Fibroblast of villous mesenchyme (primary cell): ENCODE measurements at places on chromosomes 7 and 10. TPM values are rescaled to one million over a fixed set of nuclear protein-coding genes. Genes with fewer than 3 reads are reported as not detected.

The GPR141 gene
- total RNA-seq = 0.32 TPM in 1 of 2 replicates, not detected in the other

- DNase-seq = peak; percentile 75
Measured at GRCh38 chr7:29988424-29989256, 961 bp downstream of the SCRN1 start.

DNA sequence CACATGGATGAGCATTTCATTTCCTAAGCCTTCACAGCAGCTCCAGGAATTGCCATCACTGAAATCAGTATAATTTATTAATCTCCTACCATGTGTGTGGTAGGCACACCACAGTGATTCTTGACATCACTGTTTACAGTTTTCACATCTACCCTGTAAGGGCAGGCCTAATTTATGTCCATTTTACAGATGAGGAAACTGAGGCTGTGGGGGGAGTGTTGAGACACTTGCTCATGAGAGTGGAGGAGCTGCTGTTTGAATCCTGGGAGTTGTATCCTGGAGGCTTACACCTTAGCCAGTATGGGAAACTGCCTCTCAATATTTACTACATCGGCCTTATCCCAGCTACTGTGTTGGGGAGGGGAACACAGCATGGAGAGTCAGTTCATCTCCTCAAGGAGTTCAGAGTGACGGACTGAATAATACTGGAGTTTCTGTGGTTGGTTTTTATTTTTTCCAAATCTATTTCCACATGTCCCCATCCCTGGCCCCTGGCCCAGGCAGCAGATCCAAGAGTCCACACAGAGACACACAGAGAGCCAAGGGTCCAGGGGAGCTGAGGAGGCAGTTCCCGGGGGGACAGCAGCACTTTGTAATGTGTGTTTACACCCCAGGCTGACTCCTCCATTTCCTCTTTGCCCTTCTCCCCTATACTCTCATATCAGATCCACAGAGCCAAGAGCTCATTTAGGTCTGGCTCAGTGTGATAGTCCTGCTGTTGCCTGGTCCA is 13.2 kb downstream of the UBTD1 start:
- DNase-seq = no peak

The CDNF gene
- total RNA-seq = 0.43 and 1.3 TPM in 2 replicates

The ACSM6 gene
- not detected in 2 replicates for total RNA-seq

The ELMO1 gene
- under 0.01 TPM in 1 of 2 replicates, not detected in the other for total RNA-seq

The DPP6 gene
- under 0.01 TPM in 2 replicates for total RNA-seq

- no peak for DNase-seq
Measured at GRCh38 chr7:147413557-147413870, 1177.1 kb upstream of the C7orf33 start.

- DNase-seq = no peak
Measured at GRCh38 chr7:33369888-33370287, 240.5 kb downstream of the BBS9 start.

The NEUROD6 gene
- not detected in 2 replicates for total RNA-seq

The FOXK1 gene
- 30.6 and 32.8 TPM in 2 replicates for total RNA-seq

DNA sequence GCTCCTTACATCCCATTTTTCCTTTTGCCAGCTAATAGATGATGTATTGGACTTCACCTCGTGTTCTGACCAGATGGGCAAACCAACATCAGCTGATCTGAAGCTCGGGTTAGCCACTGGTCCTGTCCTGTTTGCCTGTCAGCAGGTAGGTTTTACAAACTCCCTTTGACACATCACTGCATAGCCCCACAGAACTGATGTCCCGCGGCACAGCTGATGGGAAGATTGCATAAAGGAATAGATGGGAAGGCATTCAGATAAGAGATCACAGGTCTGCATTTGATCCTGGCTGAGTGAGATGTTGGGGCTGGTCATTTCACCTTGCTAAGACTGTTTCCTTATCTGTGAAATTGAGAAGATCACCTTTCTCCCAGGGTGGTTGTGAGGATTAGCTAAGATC is 37.9 kb downstream of the PDSS1 start:
- no peak for DNase-seq

DNA sequence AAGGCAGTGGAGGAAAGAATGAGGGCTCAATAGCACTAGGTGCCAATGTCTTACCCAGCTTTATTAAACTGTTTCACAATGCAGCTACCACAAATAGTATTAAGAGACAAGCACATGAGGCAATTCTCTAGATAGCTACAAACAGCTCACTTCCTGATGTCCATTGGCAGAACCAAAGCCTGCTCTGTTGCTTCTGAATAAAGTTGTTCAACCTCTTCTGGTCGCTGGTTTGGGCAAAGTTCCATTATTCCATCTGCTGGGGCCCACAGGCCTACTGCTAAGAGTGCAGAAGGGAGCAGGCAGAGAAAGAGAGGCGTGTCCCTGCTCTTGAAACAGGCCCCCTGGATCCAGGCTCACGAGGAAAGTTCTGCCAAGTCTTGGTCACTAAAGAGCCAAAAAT is 173.9 kb downstream of the ZNF438 start:
- DNase-seq = peak; percentile 83

- no peak for DNase-seq
Measured at GRCh38 chr10:76645341-76645740, 992.3 kb downstream of the KCNMA1 start.

The EPDR1 gene
- 11.0 and 28.1 TPM in 2 replicates for total RNA-seq

DNA sequence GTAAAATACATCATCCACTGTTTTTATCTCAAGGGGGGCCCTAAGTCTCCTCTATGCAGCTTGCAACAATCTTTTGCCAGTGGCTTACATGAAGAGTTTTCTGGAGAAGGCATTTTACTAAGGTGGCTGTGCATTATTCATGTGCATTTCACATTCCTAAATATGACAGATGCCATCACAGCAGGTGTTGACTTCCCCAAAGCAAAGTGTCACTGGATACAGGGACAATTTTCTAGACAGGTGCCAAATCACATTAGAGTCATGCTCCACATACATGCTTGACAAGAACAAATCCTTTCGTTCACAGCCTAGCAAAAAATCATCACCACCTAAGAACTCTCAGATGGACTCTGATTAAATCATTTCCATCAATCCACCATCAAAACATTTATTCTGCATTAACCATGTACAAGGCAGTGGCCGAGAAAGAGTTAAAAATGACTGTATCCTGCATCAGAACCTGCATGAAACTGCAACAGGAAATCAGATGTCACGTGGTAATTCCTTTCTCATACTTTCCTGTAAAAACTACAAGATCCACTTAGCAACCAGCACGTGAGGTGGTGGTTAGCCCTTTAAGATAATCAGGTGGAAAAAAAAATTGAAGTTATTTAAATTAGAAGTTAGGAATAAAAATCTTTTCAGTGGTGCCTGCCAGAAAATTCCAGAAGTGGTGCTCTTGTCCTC is 88.2 kb upstream of the AFAP1L2 start:
- no peak for DNase-seq

DNA sequence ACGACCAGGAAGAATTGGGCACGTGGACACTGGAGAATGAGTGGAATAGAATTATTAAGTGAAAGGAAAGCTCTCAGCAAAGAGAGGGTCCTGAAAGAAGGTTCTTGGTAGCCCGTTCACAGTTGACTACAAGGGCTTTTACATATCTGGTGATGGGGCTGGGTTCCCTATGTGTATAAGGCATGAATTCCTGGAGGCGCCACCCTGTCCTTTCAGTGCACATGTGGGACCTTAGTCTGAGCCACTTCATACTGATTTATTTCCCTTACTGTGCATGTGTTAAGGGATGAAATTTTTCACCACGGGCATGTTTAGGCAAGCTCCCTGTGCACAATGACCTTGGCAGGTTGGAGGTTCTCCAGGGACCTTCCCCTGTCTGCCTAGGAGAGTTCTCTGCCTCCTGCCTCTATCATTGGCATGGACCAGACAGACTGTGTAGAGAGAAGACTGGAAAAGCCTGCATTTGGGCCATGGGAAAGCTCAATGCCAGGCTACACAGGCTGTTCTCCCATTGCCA is 145.9 kb upstream of the ITGB1 start:
- DNase-seq = no peak

GRCh38 chr7:128906001-128906765 is 4.3 kb downstream of the KCP start:
- no peak for DNase-seq

DNA sequence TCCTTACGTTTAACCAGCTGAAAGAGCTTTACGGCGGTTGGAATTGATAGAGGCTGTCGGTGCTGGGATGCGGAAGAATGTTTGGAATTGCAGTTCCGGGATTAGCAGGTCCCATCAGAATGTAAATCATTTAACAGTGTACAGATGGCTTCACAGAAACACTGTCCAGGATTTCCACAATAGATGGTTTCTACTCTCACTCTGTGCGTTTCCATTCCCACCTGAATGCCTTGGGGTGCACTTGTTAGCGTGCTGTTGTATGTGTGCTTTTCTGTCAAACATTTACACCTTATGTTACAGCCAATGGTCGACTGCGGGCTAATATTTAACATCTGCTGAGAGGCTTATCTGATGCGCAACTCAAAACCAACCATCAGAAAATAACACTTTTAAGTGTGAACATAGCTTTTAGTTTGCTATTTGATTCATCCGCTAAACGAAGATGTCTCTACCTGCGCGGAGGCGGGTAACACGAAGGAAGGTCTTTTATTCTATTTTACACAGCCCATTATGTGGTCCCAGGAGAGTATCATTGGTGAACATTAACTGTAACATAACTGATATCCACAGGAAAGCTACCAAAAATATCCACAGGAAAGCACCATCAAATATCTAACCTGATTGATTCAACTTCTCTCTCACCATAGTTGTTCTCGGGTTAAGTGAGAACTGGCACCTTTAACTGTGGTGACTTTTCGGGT is 179.0 kb downstream of the PRPF18 start:
- peak; percentile 75 for DNase-seq

The TMEM184A gene
- total RNA-seq = 0.64 and 0.86 TPM in 2 replicates
